ENCODE measurements at places on chromosomes 6 and 20. TPM values are rescaled to one million over a fixed set of nuclear protein-coding genes. Genes with fewer than 3 reads are reported as not detected.

Gene MYCT1
- 17.6 TPM for total RNA-seq

Gene PDE7B
- total RNA-seq = 18.7 TPM

Gene DSE
- total RNA-seq = 11.6 TPM

Gene SNPH
- total RNA-seq = 8.5 TPM

Gene TMEM244
- total RNA-seq = not detected

Gene TBX18
- total RNA-seq = 8.4 TPM

Gene PRICKLE4
- 3.3 TPM for total RNA-seq

Gene PNPLA1
- total RNA-seq = not detected

Gene GJA1
- total RNA-seq = 221 TPM

Gene MCCD1
- total RNA-seq = not detected

Gene HLA-DRA
- 99.2 TPM for total RNA-seq

Gene PHACTR1
- total RNA-seq = 116 TPM

Gene RSPH4A
- total RNA-seq = not detected

Gene TBXT
- not detected for total RNA-seq

Gene ZSCAN26
- total RNA-seq = 11.1 TPM
